Adrenal gland (tissue), 19 donors: ENCODE measurements at places on chromosomes 5 and 9. TPM values are rescaled to one million over a fixed set of nuclear protein-coding genes. Genes with fewer than 3 reads are reported as not detected.

C8G gene
- total RNA-seq, result not detected

SPATA31E1 gene
- not detected for total RNA-seq

TMED7 gene
- 45.8 TPM for total RNA-seq

NCS1 gene
- 4.0 TPM for total RNA-seq
